ENCODE measurements at places on chromosomes 3 and 15. TPM values are rescaled to one million over a fixed set of nuclear protein-coding genes. Genes with fewer than 3 reads are reported as not detected.

The CACNA1D gene
- 0.19 TPM for total RNA-seq

The CPB1 gene
- not detected for total RNA-seq

The EXD1 gene
- not detected for total RNA-seq

The ACKR2 gene
- total RNA-seq: not detected
